ENCODE measurements at places on chromosomes 2 and 18.

GRCh38 chr2:202290970-202291369, 25.4 kb downstream of the NOP58 start:
- DNase-seq, result no peak

GRCh38 chr2:107687073-107687472, 139.6 kb upstream of the RGPD4 start:
- DNase-seq, result no peak

GRCh38 chr18:21741562-21742314, 1.1 kb downstream of the MIB1 start:
- peak; percentile 27 for DNase-seq

DNA sequence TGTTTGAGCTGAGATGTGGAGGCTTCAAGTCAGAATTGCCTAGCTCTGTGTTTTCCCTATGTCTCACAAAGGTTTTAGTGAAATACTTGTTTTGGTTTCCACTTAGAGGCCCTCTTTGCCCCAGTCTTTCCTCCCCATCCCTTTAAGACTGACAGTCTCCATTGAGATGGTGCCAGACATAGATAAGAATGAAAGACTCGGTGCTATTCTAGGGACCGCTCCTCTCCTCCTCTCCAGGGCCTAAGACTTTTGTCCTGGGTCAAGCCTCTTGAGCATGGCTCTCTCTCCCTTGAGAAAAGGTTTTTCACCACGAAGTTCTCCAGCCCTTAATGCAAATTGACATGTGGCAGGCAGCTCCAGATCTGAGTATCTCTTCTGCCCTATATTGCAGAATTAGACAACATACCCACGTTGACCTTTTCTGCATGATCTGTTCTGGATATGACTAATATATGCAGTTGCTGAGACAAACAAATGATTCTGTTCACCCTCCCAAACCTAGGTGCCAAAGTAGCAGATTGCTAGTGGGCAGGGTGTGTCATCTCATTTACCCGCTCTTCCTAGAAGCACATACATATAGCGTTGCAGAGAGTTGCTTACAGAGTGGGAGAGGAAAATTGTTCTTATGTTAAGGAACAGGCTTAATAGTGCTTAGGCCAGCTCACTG, 47.5 kb upstream of the ACSL3 start:
- DNase-seq, result no peak

- DNase-seq, result no peak
These were observed 5.9 kb downstream of the OTOF start for GRCh38 chr2:26471766-26472706.

DNA sequence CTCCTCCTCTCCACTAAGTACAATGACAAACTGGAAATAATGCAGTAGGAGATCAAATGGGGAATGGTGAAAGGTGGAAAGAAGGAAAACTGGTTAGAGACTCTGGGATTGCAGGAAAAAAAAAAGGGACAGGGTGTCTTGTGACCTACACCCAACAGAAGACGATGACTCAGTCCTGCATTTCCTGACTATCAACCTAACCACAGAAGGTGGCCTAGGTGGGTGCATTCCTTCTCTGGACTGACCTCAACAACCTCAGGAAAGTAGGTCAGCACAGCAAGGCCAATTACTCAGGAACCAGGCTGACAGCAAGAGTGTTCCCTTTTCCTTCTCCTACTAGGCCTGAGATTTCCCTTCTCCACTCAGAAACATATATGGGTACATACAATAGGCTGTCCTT, 1386.4 kb upstream of the ZEB2 start:
- peak; percentile 35 for DNase-seq
